Stimulated activated CD8-positive, alpha-beta memory T cell treated with anti-CD3 and anti-CD28 coated beads, Interleukin-7, amount 100 ng/mL, for 4 hours (primary cell): ENCODE measurements at places on chromosomes 6 and 20.

DNA sequence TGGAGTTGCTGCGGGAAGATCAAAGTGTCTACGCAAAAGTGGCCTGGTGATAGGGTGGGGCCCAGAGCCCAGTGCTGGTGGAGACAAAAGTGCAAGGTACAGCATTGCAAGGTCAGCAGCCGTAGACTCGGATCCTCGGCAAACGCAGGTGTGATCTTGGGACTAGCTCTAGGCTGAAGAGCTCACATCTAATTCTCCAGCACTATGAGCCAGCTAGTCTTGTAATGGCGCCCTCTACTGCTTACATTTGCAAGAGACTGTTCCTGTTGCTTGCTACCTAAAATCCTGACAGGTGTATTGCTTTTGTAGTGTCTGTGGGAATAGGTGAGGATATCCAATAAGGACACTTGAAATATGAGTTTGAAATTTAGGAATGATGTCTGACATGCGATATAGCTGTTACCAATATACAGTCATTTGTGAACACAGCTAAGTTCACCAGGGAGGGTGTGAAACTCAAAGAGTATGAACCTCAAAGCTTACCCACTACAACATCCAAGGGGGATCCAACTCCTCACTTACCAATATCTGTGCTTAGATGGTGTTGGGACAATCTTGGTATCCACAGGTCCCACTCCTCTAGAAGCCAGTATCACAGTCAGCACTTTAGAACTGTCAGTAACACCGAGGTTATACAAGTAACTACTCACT lies 58.4 kb downstream of the PDE7B start:
- peak; percentile 12 for DNase-seq

- DNase-seq, result no peak
Observed at GRCh38 chr6:9482030-9482738, 932.7 kb downstream of the TFAP2A start.

- peak; percentile 11 for DNase-seq
Observed at GRCh38 chr6:127516662-127517273, 2.4 kb downstream of the MTCL3 start.

GRCh38 chr6:3910106-3910663 lies 61.0 kb downstream of the FAM50B start:
- no peak for DNase-seq

- no peak for DNase-seq
Observed at GRCh38 chr20:32236048-32236533, 28.4 kb downstream of the POFUT1 start.

GRCh38 chr20:59988141-59988540 lies 29.9 kb downstream of the CDH26 start:
- DNase-seq, result no peak

DNA sequence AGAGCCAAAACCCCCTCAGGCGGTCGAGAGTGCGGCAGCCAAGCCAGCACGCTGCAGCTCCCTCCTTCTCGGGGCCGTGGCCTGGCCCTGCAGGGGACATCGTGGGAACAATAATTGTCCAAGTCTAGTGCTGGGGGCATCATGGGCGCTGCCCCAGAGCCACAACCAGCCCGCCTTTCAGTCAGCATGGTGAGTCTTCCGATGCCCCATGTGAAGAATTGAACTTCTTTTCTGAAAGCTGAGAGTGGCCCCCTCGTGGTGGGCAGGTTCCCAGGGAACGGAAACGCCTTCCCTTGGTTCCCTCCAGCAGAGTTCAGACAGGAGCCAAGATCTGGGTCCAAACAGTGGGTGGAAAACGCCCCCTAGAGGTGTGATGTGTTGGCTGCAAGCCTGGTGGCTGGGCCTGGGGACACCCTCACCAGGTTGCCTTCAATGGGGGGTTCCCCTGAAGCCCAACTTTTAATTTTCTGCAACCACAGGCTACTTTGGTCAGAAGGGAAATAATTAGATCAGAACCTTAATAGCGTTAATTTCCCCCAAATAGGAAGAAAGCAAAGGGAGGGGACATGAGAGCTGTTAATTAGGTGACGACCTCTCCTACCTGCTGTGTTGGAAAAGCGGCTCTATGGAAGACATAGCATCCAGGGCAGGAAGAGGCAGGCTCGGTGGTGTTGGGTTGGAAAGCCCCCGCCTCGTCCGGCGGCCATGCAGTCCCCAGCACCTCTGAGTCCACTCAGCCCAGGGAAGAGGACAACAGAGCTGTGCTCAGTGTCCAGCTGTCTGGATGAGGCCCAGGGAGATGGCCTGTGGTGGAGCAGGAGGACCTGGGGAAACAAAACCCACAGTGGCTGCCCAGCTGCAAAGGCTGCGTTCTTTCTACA lies 4.7 kb upstream of the MRGBP start:
- peak; percentile 39 for DNase-seq

DNA sequence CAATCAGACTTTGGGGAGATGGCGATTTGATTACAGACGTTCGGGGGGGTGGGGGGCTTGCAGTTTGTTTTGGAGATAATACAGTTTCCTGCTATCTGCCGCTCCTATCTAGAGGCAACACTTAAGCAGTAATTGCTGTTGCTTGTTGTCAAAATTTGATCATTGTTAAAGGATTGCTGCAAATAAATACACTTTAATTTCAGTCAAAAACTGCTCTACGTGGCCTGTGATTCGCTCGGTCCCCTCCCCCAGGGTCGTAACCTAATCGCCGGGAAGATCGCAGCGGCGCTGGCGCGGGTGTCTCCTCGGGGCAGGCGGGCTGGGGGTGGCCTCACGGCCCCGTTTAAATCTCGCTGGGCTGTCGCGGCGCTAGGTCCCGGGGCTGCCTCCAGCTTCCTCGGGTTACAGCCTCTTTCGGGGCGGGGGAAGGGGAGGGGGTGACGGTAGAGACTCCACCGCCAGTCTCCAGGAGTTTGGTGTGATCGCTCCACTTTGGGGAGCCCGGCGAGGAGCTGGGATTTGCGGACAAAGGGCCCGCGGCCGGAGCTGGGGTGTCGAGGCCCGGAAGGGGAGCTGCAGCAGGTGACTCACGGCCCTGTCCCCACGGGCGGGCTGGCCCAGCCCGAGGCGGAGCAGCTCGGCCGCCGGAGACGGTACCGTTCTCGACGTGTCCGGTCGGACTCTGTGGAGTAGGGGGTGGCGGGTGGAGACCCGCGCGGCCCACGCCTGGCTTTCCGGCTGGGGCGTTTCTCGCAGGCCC lies 4.2 kb downstream of the FOXC1 start:
- no peak for DNase-seq

GRCh38 chr6:42791706-42792320 lies 10.0 kb downstream of the BICRAL start:
- DNase-seq, result no peak

GRCh38 chr20:53040693-53041589 lies 68.8 kb downstream of the TSHZ2 start:
- DNase-seq, result no peak

DNA sequence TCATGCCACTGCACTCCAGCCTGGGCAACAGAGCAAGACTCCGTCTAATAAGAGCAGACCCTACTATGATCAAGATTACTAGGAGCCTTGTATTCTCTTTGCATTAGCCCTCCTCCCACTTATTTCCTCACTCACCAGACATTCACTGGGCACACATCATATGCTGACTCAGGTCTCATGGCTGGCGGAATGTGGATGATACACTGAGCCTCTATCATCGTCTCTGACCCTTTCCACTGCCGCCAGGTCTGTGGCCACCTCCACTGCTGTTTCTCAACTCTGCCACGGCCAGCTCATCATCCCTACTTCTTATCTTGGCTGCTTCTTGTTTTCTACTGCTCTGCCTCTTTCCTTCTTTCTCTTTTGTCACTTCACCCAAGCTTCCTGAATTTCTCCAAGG lies 161.0 kb downstream of the BACH2 start:
- DNase-seq, result no peak

GRCh38 chr6:158011980-158012566 lies 30.4 kb downstream of the SYNJ2 start:
- no peak for DNase-seq

GRCh38 chr6:135129136-135129856 lies 51.8 kb upstream of the MYB start:
- no peak for DNase-seq

- no peak for DNase-seq
Observed at GRCh38 chr6:101439790-101440189, 46.3 kb downstream of the GRIK2 start.

DNA sequence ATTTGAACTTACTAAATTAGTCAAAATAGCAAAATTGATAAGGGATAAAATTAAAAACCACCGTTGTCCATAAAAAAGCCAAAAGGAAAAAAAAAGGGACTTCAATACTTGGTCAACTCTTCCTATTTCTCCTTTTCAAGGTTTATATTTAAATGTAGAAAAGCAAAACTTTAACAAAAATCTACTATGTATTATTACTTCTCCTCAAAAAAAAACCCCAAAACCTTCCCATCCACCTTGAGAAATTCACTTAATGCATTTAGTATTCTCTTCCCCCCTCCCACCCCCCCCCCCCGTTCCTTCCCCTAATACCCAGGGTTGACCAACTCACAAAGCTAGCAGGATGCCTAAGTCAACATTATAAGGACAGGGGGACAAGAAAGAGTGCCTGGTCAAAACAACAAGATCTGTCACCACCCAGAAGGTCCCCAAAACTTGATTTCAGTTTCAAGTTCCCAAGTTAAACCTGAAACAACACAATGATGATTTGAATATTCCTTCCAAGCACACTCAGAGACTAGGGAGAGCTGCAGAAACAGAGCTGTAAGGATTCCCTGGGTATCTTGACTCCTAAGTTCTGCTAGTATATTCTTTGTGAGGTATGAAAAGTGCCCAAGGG lies 14.6 kb downstream of the GMDS start:
- DNase-seq, result no peak

- DNase-seq, result no peak
Observed at GRCh38 chr20:50621068-50621665, 70.2 kb downstream of the RIPOR3 start.

DNA sequence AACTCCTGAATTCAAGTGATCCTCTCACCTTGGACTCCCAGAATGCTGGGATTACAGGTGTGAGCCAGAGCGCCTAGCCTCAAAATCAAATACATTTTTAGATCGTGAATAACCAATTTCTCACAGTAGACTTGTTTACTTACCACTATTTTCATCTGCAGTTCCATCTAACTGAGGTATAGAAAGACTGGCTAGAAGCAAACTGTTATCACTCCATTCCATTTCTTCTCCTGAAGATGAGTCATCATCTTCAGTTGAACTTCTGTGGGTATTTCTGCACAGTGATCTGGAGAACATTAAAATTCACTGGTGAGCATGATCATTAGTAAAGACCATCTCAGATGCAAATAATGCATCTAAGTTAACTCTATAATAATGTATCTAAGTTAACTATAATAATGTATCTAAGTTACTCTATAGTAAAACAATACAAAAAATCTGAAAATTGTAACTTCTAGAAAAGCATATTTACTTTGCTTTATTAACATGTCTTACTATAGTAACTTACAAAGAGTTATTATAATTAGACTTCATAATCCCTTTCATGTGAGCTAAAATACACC lies 105.4 kb downstream of the REV3L start:
- no peak for DNase-seq

- DNase-seq, result no peak
Observed at GRCh38 chr6:21741221-21742109, 147.9 kb downstream of the SOX4 start.

- no peak for DNase-seq
Observed at GRCh38 chr6:30780642-30780920, 36.2 kb upstream of the IER3 start.

- DNase-seq, result no peak
Observed at GRCh38 chr6:166361077-166361429, 18.7 kb upstream of the SFT2D1 start.

GRCh38 chr6:89950446-89950845 lies 56.2 kb downstream of the GJA10 start:
- DNase-seq, result no peak

DNA sequence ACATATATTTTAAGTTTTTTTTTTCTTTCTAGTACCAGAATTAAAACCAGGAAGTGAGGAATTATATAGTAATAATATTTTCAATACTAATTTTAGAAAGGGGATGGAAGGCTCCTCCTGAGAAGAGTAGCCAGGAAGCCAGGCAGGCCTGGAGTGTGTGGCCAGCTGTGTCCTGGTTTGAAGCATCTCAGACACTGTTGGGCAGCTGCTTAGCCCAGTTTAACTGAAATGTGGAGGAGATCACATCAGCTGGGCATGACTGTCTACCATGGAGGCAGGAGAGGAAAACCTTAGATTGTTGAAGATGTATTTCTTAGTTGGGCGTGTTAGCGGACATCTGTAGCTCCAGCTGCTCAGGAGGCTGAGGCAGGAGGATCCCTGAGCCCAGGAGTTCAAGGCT lies 142.2 kb downstream of the ARID1B start:
- DNase-seq, result no peak
